ENCODE measurements at places on chromosomes 13 and 19.

DNA sequence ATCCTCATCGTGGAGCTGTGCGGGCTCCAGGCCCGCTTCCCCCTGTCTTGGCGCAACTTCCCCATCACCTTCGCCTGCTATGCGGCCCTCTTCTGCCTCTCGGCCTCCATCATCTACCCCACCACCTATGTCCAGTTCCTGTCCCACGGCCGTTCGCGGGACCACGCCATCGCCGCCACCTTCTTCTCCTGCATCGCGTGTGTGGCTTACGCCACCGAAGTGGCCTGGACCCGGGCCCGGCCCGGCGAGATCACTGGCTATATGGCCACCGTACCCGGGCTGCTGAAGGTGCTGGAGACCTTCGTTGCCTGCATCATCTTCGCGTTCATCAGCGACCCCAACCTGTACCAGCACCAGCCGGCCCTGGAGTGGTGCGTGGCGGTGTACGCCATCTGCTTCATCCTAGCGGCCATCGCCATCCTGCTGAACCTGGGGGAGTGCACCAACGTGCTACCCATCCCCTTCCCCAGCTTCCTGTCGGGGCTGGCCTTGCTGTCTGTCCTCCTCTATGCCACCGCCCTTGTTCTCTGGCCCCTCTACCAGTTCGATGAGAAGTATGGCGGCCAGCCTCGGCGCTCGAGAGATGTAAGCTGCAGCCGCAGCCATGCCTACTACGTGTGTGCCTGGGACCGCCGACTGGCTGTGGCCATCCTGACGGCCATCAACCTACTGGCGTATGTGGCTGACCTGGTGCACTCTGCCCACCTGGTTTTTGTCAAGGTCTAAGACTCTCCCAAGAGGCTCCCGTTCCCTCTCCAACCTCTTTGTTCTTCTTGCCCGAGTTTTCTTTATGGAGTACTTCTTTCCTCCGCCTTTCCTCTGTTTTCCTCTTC is 6.3 kb downstream of the MYADM start:
- DNase-seq, result no peak

DNA sequence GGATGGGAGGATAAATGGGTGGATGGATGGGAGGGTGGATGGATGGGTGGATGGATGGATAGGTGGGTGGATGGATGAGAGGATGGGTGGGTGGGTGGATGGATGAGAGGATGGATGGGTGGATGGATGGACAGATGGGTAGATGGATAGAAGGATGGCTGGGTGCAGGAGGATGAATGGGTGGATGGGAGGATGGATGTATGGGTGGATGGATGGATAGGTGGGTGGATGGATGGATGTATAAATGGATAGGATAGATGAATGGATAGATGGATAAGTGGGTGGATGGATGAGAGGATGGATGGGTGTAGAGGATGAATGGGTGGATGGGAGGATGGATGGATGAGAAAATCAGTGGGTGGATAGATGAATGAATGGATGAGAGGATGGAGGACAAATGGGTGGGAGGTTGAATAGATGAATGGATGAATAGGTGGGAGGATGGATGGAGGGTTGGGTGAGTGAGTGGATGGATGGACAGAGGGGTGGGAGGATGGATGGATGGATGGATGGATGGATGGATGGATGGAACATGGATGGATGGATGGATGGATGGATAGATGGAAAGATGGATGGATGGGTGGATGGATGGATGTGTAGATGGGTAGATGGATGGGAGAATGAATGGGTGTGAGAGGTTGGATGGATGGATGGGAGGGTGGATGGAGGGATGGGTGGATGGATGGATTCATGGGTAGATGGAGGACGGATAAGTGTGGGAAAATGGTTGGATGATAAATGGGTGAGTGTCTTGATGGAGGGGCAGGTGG is 35.9 kb upstream of the ONECUT3 start:
- DNase-seq, result no peak

GRCh38 chr19:17420475-17420924 is 653 bp downstream of the MVB12A start:
- no peak for DNase-seq

GRCh38 chr13:50810998-50811397 is 32.5 kb downstream of the DLEU7 start:
- no peak for DNase-seq

DNA sequence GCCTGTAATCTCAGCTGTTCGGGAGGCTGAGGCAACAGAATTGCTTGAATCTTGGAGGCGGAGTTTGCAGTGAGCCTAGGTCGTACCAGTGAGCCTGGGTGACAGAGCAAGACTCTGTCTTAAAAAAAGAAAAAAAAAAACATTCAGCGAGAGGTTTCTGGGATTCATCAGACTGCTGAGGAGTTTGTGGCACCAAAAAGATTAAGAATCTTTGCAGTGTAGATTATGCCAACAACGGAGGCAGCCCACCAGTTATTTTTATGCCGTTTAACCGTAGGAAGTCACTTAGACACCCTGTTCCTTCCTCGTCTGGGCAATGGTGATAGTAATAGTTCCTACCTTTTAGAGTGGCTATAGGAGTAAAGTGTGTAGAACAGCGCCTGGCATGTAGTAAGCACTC is 2.5 kb downstream of the COX6B1 start:
- DNase-seq, result no peak

GRCh38 chr13:110238818-110239195 is 68.2 kb downstream of the COL4A1 start:
- no peak for DNase-seq

DNA sequence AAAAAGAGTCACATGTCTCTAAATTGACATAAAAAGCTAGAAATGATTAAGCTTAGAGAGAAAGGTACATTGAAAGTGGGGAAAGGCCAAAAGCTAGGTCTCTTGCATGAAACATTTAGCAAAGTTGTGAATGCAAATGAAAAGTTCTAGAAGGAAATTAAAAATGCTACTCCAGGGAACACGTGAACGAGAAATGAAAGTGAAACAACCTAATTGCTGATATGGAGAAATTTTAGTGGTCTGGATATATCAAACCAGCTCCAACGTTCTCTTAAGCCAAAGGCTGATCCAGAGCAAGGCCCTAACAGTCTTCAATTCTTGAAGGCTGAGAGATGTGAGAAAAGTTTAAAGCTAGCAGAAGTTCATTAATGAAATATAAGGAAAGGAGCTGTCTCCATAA is 419.8 kb downstream of the SLITRK6 start:
- DNase-seq, result no peak

DNA sequence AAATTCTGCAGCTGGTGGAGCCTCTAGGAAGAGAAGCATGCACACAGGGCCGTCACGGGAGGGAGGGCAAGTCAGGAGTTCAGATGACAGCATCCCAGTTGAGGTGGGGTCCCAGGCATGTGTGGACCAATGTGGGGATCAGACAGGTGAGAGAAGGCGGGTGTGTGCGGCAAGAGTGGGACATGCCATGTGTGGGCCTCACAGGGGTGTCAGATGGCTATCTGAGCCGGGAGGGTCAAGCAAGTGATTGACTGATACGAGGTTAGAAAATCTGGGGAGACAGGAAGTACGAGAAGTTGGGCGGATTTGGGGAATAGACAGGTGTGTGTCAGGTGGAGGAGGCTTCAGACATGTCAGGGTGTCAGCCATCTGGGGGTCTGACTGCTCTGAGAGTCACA is 8.9 kb downstream of the RASGRP4 start:
- no peak for DNase-seq

GRCh38 chr13:96636001-96636709 is 358.1 kb downstream of the OXGR1 start:
- DNase-seq, result no peak

GRCh38 chr19:19224852-19225494 is 13.2 kb downstream of the NCAN start:
- peak; percentile 69 for DNase-seq

DNA sequence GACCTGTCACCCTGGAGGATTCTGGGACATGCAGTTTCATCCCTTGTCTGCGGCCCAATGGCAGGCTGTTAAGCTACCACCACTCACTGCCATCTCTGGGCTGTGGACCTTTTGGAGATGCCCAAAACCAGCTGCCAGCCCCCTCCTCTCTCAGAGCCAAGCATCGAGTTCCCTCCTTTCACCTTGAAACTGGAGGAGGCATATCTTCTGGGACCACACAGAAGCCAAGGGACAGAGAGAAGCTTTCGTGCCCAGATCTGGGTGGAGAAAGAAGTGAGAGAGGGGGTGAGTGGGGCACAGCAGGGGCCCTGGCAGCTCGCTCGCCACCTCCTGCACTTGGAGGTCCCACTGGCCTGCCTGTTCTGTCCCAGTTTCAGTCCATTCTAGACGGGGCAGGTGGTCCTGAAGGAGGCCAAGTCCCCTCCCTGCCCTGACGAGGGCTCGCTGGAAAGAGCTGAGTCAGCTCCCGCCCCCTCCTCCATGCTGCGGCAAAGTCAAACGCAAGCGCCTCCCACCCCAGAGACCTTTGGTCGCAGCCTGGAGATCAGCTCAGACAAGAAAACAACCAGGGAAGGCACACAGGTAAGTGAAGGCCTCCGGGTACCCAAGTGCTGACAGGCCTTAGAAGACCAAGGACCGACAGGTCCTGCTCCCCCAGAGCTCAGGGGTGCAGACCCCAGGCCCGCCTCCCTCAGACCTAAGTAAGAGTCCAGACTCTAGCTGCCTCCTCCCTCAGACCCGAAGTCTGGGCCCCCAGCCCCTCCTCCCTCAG is 3.8 kb downstream of the BCAT2 start:
- no peak for DNase-seq

DNA sequence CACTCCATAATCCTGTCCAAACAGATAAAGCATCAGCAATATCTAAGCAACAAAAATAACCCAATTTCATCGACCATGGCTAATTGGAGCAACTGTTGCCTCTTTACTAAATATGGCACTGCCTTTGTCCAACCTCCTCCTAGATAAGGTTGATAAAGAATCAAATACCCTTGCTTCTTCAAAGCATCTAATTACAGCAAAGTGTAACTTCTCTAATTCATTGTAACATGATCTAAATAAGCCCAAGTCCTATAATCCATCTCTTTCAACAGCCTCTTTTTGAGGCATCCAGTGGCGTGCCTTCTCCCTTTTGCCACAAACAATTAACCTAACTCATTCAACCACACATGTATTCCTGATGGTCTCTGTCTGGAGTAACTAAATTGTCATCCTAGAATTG is 81.7 kb upstream of the KLHL1 start:
- no peak for DNase-seq

DNA sequence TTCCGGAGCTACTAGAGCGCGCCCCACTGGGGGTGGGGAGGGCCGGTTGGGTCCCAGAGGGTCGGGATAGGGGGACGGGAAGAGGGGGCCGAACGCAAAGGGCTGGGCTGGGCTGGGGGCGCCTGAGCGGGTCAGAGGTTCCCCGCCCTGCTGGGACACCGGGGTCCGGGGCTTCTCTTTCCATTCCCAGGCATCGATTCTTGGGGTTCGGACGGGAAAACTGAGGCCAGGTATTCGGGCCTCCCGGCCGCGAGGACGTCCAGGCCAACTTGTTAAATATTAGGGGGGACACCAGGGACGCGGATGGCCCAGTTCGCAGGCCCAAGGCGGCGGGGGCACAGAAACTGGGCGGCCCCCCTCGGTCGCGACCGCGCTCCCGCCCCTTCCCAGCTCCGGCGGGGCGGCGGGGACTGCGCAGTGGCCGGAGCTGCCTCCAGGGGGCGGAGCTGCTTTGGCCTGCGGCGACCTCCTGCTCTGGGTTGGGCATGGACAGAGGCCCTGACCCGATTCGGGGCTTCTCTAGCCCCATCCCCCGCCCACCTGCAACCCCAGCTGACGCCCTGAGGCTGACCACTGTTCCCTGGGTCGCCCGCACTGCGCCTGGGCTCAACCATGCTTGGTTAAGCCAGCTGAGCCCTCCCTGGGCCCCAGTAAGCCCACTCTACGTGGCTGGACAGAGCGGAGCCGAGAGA is 1.2 kb upstream of the KLF16 start:
- no peak for DNase-seq

DNA sequence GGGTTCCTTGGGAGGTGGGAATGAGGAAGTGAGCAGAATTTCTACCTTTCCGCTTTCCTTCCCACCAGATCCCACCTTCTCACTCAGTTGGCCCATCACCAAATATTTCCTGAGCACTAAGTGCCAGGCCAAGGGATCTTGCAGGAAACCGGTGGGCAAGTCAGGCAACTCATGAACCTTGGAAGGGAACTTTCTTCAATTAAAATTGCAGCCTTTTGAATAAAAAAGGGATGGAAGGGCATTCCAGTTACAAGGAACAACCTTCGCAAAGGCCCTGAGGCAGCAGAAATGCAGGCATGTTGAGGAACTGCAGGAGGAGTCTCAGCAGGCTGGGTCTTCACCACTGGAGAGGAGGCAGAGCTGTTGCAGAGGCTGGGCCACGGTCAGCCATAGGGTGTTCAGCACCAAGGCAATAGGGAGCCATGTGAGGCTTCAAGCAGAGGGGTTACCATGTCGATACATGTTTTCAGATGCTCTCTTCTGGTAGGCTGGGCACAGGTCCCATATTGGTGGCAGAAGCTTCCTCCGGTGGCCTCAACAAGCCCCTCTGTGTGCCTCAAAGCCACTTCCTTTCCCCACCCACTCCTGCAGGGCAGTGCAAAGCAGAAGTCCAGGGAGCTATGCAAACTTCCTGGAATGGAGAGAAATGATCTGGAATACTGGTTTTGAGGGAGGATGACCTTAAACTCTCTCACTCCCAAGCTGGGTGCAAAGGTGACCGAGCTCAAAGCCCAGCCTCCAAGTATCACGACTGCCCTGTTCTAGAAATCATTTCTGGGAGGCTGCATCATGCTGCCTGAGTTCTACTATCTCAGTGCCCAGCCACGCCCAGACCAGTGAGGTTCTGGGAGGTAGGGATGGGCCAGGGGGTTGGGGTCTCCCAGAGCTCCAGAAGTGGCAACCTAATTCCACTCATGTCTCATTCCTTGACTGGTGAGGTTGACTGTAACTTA is at the start of gene FUT6:
TSS of gene FUT6 (minus strand) at position 638 of the 953 bp plus-strand sequence. CDS start 7,135 bp downstream, outside the sequence.
- DNase-seq, result no peak

- DNase-seq, result no peak
These were observed 558.8 kb upstream of the KLHL1 start for GRCh38 chr13:70666883-70667556.

DNA sequence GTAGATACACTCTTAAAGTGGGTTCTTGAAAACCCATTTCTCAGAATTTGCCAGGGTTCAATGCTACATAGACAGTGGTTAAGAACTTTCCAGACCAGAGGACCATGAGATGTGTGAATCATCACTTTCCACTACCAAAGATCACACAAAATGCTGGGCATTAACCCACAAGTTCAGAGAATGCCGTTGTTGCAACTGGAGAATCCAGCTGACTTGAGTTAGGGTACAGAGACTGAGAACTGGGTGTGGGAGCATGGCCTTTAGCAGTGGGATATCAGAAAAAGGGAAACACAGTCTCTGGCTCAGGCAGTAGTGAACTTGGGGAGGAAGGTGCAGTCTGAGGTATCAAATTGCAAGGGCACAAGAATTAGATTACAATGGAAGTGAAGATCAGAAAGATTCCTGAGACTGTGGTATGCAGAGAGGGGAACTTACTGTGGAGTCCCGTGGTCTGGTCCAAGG is 51.5 kb upstream of the WDFY2 start:
- DNase-seq, result no peak

Data from T-helper 17 cell (primary cell).